EH (cell line): ENCODE measurements at places on chromosomes 2 and 18.

DNA sequence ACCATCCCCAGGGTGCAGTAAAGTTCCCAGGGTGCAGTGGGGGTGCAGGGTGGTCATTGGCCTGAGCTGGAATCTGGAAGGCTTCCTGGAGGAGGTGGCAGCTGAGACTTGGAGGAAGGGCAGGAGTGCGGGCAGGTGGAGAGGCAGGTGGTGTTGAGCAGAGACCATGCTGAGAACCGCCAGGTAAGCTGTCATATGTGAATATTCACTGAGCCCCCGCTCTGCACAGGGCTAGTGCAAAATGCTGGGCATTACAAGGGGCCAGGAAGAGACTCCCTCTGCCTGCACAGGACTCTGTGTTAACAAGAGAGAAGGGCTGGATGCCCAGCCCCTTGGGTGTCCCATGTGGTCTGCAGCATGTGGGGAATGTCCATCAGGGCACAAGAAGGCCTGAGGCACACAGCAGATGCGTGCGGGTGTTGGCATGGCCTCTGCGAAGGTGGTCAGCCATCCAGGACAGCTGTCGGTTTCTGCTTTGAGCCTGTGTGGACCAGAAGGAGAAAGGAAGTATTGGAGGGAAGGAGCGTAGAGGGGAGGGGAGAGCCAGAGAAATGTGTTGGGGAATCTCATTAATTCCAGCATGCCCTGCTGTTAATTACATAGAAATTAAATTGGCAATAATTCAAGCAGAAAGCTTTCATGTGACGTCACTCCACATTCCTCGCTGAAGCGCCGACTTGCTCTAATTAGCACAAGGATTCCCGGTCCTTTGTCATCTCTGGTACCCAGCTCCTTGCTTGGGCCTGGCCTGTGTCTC, 62.8 kb upstream of the OTOS start:
- DNase-seq, result no peak

DNA sequence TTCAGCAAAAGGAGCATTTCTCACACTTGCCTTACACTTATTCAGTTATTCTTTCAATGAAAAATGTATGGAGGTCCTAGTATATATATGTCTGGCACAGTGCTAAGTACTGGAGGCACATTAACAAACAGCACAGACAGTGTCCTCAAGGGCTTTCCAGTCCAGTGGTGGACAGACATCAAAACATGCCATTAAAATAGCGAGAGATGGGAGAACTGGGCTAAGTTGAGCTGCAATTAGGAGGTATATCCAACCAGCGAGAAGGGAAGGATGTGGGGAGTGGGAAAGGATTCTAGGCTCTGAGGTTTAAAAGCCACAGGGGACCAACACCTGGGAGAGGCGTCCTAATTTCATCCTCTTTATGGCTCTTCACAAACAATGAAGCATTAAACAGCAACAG, 127.5 kb upstream of the TTC39C start:
- no peak for DNase-seq

GRCh38 chr2:38120829-38121228, 44.9 kb upstream of the CYP1B1 start:
- no peak for DNase-seq

- DNase-seq, result no peak
Observed at GRCh38 chr2:8486141-8486540, 195.7 kb upstream of the ID2 start.

DNA sequence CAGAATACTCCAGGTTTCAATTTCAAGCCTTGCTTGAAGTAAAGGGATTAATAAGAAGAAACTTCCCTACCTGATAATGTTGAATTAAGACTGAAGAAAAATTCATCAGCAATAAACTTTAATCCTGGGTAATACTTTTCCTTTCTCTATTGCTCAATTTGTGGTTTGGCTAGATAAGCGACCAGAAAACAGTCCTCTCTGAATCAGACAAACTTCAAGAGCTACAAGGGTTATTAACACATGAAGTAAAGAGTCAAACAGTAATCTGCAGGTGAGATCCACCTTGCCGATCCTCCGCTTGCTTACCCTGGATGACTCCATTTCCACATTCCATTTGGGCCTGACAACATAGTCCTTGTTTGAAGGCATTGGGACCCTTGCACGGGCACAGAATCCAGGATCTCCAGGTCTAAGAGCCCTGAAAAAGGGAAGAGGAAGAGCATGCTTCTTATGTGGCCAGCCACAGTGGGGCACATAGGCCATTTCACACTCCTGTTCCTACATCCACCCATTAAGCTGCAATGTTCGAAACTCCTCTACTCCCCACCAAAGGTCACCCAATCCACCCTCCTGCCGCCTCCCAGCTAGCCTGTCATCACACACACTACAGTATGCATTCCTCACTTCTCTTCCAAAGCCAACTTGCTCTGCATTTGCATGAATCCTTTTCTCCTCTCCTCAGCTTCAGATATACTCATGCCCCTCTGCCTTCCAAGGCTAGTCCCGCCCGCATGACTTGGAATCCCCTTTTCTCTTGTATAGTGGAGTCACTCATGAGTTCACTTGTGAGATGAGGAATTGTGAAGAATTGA, 39.8 kb downstream of the IWS1 start:
- DNase-seq, result no peak

- peak; percentile 19 for DNase-seq
Observed at GRCh38 chr18:8176554-8176953, 432.7 kb upstream of the RAB12 start.

GRCh38 chr2:241612156-241613016, 24.6 kb downstream of the THAP4 start:
- peak; percentile 38 for DNase-seq

- DNase-seq, result no peak
Observed at GRCh38 chr2:121492409-121492808, 38.3 kb upstream of the RNU4ATAC start.

DNA sequence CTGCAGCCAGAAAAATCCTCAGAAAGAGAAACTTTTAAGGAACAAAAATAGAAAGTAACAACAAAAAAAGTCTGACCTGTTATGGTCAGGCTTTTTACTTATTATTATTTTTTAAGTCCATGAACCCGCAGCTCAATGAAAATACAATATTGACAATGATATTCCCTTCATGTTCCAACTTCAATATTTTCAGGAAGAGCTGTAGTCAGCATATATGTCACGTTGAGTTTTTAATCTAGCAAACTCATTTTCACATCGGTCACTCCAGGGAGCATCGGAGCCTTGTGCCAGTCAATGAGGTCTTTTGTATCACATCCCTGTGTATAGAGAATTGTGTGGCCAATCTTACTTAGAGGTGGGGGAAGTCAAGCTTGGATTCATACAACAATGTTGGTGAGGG, 568.4 kb upstream of the GCFC2 start:
- DNase-seq, result no peak

- no peak for DNase-seq
Observed at GRCh38 chr18:59359576-59359952, 499 bp upstream of the LMAN1 start.

GRCh38 chr18:63257453-63257852, 62.1 kb downstream of the BCL2 start:
- DNase-seq, result no peak

- no peak for DNase-seq
Observed at GRCh38 chr2:17181051-17181752, 337.0 kb downstream of the RAD51AP2 start.

DNA sequence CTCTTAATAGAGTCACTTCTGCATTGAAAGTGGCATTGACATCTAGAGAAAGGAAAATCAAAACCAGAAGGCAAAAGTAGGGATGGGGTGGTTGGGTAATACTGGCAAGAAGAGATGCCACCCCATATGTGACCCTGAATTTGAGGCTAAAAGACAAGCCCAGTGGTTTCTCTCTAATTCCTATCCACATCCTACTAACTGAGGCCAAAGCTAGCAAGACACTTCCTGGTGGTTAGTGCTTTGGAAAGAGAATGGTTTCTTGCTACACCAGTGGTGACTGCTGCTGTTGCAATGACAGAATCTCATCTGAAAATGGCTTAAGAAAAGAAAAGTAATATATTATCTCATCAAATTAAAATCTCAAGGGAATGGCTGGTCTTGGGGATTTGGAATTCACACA, 640.6 kb downstream of the EPHA4 start:
- DNase-seq, result no peak

GRCh38 chr2:50786345-50786744, 245.6 kb downstream of the NRXN1 start:
- DNase-seq, result no peak

DNA sequence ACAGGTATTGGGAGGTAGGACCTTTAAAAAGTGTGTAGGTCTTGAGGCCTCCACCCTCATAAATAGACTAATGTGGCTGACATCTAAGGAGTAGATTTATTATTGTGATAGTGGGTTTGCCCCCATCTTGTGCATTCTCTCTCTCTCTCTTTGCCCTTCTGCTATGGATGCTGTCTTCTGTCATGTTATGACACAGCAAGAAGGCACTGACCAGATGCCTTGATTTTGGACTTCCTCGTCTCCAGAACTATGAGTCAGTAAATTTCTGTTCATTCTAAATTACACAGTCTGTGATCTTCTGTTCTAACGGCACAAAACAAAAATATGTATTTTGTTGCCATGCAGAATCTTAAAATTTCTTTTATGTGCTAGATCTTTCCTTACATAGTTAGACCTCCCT, 66.9 kb downstream of the ATAD2B start:
- peak; percentile 51 for DNase-seq

- DNase-seq, result peak; percentile 76
Observed at GRCh38 chr2:219125225-219125885, 35.3 kb downstream of the NHEJ1 start.

DNA sequence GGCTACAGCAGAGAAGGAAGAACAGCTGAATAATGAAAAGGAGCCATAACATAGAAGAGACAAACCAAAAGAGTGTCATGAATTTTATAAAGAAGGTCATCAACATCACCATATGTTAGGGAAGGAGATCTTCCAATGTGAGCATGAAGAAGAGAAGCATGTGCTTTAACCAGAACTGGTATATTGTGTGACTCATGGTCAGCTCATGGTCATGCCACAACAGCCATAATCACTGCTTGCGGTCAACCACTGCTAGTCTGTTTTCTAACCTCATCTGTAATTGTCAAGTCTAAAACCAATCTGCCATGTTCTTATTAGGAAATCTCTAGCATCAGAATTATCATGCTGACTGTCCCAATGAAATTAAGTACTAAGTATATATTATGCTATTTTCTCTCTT, 204.1 kb upstream of the VRK2 start:
- DNase-seq, result peak; percentile 45

GRCh38 chr18:60873708-60874107, 459.5 kb upstream of the CDH20 start:
- no peak for DNase-seq

DNA sequence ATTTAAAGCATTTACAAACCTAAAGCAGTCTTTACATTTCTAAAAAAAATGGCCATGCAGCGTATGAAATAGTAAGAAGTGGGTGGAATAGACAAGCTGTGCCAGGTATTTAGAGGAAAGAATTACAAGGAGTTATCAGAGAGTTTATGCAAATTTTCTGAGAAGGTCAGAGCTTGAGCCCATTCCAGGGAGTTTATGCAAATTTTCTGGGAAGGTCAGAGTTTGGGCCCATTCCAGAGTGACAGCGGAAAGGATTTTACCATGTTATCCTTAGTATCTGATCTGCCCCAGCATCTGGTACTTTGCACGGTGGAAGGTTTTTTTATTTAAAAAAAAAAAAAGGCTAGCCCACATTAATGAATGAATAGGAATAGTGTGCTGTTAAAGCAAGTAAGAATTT, 1.4 kb upstream of the DOK6 start:
- DNase-seq, result no peak

- no peak for DNase-seq
Observed at GRCh38 chr18:74916773-74917393, 292.1 kb downstream of the PTGR3 start.

DNA sequence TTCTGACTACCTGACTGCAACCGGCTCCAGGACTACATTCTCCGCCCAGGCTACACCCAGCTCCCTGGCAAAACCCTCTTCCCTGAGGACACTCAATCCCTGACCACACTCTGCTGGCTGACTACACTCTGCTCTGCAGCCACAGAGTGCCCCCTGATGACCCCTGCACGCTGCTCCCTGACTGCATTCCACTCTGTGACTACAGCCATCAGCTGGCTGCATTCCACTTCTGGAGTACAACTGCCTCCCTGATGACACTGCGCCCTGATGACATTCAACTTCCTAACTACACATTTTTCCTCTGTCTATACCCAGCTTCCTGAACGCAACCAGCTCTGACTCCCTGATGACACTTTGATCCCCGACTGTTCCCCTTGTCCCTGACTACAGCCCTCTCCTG, 71.3 kb upstream of the NRXN1 start:
- DNase-seq, result peak; percentile 1

DNA sequence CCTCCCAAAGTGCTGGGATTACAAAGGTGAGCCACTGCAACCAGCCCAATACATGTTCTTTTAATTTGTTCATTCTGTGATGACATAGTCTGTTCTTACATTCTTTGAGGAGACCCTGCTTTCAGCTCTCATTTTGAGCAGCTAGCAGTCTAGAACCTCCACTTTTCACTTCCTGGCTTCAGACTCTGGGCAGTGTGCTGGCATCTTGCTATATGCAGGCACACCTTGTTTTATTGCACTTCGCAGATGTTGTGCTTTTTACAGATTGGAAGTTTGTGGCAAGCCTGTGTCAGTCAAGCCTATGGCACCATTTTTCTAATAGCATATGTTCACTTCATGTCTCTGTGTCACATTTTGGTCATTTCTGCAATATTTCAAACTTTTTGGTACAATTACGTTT, 72.4 kb downstream of the PRKCE start:
- no peak for DNase-seq

DNA sequence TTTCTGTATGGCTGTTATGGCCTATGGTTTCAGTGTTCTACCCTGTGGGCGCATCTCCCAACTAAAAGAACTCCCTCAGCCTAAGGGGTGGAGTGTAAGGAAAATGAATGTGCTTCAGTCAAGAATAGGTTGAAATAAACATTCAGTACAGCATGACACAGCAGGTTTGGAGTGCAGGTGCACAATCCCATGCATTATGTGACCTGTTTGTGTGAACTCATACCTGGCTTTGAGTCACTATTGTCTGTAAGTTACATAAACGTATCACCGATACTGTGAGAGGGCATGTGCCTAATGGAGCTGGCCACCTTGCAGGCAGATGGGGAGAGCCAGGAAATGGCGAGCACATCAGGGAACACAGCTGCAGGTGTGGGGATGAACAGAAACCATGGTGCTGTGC, 216.0 kb downstream of the DSEL start:
- no peak for DNase-seq

GRCh38 chr2:154640000-154640399, 58.5 kb upstream of the KCNJ3 start:
- DNase-seq, result no peak
